ENCODE measurements at places on chromosomes 12 and 14.

GRCh38 chr14:92495027-92495426 lies 18.6 kb upstream of the RIN3 start:
- DNase-seq: no peak

GRCh38 chr12:130952171-130952954 lies 1.3 kb upstream of the ADGRD1 start:
- no peak for DNase-seq

- no peak for DNase-seq
These were observed 173.0 kb upstream of the G2E3 start for GRCh38 chr14:30385925-30386324.

GRCh38 chr12:66168410-66168809 lies 1.4 kb downstream of the TMBIM4 start:
- no peak for DNase-seq

- peak; percentile 41 for DNase-seq
These were observed 729 bp upstream of the M6PR start for GRCh38 chr12:8950221-8950527.

DNA sequence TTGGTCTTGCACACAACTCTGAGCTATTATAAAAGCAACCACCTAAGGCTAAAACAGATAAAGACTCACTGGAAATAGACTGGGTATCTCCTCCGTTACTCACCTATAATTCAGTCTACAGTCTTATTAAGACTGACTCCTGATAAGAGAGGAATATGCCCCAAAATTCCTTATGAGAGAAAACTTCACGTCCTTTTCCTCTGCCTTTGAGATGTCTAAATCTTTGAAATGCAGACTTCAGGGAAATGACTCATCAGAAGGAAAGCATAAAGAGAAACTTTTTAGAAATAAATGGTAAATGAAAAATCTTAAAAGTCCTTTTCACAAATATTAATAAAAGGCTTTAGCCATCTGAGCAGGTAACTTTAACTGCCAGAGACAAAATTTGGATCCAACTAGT lies 187.5 kb upstream of the RTL1 start:
- DNase-seq: no peak

DNA sequence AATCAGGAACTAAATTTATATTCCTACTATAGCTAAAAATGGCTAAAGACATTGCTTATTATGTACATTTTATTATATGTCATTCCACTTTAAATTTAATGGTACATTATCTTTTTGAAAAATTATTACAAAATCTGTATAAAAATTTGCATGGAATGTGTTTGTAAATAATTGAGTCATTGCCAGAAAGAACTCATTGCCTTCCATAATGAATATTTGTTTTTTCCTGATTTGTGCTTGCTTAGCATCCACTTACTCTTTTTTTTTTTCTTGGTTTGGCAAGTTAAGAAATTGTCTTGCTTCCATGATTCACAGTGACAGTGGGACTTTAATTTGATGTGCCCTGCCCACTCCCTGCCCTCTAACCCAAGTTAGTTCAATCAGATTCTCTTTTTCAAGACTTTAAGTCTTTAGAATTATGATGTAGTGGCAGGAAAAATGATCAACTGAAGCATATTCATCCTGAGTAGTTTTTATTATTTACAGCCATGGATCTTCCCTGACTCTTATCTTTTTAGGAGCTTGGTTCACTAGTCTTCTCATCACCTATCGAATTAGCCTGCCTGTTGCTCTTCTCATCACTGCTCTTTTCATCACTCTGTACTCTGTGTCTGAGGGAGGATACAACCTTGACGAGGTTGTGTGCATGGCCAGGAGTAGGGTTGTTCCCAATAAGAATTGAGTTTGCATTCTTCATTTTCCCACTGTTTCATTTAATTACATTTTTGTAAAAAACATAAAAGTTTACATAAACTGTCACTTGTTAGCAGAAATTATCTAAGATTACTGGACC lies 442.0 kb downstream of the BTG1 start:
- no peak for DNase-seq

DNA sequence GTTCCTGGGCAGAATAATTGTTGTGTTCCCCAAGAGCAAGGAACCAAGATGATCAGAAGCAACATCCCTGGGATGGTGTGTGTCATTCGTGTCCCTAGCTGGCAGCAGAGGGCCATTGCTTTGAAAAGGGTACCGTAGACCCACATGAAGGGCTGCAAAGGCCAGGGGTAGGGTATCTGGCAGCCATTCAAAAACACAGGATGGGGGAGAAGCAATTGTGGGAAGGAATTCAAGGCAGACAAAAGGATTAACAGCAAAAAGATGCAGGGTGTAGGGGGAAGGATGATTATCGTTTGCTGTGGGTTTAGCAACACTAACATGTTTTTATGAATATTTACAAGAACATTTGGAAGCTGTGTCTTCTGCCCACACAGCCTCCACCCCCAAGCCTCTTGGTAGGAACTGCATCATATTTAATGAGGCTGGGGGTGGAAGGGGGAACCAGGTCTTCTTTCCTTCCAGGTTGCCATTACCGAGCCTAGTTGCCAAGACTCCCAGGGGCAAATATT lies 169.0 kb upstream of the G2E3 start:
- no peak for DNase-seq

DNA sequence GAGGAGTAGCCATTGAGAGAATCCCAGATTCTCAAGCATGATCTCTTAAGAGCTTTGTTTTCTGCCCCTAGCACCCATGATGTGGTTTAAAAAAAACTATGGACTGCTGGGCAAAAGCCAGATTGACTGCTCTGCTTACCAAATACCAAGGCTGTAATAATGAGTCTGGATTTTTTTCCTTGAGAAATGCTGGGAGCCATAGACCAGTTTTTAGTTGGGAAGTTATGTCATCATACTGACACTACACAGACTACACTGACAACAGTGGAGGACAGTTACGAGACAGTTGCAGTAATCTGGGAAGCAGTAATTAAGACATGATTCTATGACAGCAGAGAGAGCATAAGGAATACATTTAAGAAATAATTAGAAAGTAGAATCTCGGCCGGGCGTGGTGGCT lies 35.8 kb downstream of the SPATA7 start:
- no peak for DNase-seq

DNA sequence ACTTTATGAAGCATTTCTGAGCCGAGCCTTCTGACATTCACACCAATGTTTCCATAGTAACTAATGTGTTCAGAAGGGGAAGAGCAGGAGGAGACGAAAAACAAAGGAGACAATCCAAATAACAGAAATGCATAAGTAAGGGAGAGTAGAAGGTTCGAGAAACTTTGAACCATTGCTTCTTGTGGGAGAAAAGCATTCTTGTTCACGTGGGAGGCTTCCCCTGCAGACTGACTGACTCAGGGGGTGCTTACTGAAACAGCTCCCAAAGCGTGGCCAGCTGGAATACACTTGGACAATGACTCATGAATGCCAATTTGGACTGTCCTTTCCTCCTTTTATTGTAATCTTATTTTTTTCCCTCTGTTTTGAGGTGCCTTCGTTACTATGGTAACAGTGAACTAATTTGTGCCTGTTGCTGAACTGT lies 73.9 kb downstream of the NEDD1 start:
- peak; percentile 57 for DNase-seq

Data from epithelial cell of proximal tubule (primary cell).